CD4-positive, alpha-beta memory T cell (primary cell): ENCODE measurements at places on chromosomes 5 and 9.

DNA sequence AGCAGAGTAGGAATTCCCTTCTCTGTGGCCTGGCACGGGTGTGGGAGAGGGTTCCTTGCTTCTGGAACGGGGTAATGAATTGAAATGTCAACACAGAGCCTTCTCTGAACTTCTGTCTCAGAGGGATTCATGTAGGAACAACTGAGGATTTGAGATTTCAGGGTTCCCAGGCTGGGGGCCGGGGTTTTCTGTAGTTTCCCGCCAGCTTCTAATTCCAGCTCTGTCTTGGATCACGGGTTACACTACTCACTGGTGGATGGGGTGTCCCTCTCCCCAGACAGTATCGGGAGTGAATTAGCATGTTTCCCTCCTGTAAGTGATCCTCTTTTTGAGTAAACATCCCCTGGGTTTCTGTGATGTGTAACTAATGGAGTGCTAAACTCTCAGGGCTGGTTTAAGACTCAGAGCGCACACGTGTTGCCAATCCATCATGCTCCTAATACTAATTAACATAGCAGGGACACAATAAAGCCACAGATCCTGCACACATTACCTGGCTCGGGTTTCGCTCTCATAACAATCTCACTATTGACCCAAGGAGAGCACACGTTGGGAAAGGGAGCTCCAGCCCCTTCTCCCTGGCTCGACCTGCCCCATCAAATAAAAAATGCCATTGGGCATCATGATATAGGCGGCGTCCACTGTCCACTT is 18.1 kb upstream of the DMRT2 start:
- no peak for DNase-seq

- no peak for DNase-seq
Observed at GRCh38 chr5:635306-636055, 23.3 kb downstream of the CEP72 start.

- peak; percentile 83 for DNase-seq
Observed at GRCh38 chr5:34929720-34930461, 532 bp downstream of the DNAJC21 start.

DNA sequence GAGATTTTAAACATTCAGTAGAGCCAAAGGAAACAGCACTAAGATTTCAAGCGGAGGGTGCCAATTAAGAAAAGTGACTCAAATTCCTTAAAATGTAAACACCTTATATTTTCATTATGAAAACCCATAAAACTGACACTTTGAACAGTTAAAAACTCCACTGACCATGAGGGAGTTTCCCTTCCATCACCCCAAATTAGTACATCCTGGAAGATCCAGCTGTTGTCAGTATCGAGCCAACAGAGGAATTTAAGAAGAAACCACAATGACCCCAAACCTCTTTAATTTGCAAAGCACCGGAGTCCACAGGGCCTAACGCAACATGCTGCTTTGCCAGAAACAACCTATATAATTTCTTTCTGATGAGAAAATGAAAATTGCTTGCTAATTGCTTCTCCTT is 41.3 kb downstream of the ROR2 start:
- no peak for DNase-seq

GRCh38 chr9:78010445-78010844 is 21.2 kb downstream of the GNAQ start:
- no peak for DNase-seq

DNA sequence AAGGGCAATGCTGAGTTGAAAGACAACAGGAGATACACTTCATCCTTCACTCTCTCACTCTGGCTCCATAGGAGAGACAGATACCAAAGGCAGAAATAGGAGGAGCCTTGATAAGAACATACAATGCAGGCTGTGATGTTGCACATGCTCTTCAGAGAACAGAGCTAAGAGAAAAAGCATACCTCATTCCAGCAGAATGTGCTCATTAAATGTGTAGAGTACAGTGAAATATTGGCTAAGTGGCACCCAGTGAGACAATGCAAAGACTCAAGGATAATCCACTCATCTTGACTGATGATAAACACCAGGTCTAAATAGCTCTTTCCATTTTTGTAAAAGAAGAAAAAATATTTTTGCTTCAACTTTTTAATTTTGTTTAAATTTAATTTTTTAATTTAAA is 139.7 kb downstream of the OR2K2 start:
- no peak for DNase-seq

- DNase-seq = no peak
Observed at GRCh38 chr9:35911690-35912089, 2.4 kb downstream of the SPAAR start.

- no peak for DNase-seq
Observed at GRCh38 chr5:132012371-132013005, 1.0 kb upstream of the ACSL6 start.

- no peak for DNase-seq
Observed at GRCh38 chr9:38066914-38067858, 1.8 kb downstream of the SHB start.

GRCh38 chr5:174532455-174533453 is 191.6 kb upstream of the MSX2 start:
- no peak for DNase-seq

GRCh38 chr9:21443849-21444625 is 3.8 kb downstream of the IFNA1 start:
- DNase-seq = peak; percentile 66

DNA sequence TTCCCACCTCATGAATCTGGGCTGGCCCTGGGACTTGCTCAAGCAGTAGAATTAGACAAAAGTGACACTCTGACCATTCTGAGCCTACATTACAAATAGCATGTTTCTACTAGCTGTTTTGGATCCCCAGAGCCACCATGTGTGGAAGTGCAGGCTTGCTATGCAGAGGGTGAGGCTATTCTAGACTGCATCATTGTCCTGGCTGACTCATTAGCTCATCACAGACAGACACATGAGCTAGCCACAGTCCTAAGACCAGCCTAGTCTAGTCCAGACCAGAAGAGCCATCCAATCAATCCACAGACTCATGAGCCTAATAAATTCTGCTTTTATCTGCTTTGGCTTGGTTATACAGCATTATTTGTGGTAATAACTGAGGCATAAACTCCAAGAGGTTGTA is 351.9 kb downstream of the PRELID2 start:
- no peak for DNase-seq

DNA sequence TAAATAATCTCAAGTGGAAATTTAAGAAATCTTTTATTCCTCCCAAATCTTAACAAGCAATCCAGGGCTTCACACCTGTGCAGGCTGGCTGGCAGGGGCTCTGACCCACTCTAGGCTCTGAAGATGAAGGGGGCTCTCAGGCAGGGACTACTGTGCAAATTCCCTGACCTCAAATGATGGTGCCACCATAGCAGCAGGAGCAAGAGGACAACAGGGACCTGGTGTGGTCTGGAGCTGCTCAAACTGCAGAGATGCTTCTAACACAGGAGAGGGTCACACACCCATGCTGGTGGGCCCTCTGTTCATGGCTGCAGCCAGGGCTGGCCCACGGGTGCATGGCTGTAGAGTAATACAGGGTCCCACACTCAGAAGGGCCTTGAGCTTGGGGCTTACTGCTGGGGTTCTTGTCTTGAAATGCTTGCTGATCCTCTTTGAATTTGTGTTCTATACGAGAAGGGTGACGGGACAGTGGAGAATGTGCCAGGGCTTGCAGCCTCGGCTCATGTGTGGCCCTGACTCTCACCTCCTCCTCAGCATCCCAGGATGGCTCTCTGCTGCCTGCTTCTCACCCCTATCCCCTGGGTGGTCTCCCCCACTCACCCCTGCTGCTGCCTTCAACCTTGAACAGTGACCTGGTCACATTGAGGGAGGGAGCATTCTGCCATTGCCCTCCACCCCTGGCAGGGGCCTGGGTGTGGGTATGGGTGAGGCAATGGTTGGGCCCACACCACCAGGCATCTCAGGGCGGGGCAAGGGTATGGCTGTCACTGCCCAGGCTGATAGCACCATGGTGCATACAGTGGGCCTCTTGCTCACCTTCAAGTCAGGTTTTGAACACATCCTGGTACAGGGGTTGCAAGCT is 191.7 kb downstream of the FSTL4 start:
- no peak for DNase-seq

- no peak for DNase-seq
Observed at GRCh38 chr5:54882841-54883240, 102.6 kb downstream of the ESM1 start.

DNA sequence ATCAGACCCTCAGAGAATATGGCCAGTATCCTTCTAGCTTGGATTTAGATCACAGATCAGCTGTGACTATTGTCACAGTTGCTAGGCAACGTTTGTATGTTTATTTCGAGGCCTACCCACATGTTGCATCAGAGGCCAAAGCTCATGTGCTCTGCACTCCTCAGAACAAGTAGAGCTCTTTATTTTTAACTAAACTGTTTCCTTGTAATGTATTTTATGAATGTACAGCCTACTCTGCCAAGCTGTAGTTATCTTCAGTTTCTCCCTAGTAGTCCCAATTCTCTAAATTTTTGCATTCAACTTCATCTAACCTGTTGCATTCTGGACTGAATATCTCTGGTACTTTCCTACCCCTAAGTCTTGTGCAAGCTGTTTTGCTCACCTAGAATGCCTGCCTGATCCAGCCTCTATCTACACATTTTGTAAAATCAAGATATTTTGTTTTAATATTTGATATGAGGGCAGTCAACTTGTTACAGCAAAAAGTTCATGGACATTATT is 52.8 kb downstream of the CAST start:
- DNase-seq = peak; percentile 67

- DNase-seq = no peak
Observed at GRCh38 chr9:37954581-37954981, 50.7 kb upstream of the SLC25A51 start.

GRCh38 chr5:64958757-64959391 is 190.1 kb downstream of the CWC27 start:
- peak; percentile 8 for DNase-seq

DNA sequence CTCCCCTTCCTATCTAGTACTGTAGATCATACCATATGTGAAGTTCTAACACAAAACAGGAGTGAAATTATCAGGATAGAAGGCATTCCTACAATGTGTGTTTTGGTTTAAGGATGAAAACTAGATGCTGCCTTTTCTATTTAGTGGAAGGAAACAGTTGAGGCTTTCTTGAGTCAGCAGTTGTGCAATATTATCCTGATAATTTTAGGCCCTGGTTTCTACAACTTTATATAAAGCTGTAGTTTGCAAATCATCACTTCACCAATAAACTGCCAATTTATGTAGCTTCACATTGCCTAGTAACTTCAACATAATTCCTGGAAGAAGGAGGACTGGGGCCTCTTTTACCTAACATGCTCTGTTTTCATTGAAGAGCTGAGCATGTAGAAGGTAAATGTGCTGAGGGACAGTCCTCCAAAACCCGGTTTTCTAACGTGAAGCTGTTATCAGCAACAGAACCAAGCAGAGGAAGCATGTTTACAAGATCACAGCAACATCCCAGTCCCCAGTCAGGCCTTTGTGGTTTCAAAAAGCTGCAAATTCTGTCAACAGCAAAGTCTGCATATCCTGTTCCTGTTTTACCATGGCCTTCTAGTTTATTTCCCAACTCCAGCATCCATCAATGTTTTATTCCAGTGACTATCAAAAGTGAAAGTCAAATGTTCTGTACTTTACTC is 513.4 kb upstream of the MEF2C start:
- no peak for DNase-seq

DNA sequence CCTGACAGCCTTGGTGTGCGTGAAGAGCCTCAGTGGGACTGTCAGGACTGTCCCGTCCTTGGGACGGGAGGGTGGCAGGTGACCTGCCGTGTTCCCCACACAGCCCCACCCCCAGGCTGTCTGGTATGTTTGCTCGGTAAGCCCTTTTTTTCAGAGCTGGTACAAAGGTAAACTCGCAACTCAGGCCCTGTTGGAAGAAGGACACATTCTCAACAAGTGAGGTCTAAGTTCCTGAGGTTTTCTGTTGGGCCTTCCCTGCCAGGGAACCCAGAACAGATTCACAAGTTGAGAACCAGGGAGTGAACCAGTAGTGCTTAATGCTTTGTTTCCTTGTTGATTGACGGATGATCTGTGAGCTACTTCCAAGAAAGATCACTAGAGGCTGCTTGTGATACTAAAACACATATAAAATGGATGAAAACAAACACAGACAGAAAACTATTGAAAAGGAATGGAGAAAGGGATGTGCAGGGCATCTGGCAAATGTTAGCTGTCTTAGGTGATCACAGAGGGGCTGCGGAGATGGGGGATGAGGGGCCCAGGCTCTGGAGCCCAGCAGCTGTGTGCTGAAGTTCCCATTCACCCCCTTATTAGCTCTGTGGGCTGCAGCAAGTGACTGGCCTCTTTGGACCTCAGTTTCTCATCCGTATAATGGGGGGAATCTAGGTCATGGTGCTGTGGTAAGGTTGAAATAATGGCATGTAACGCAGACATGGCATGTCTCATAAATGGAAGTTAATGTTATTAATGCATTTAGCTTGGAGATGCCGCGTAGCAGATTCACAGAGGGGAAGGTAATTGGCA is 2.7 kb downstream of the NDST1 start:
- DNase-seq = no peak

- DNase-seq = no peak
Observed at GRCh38 chr5:444226-444625, 1.2 kb downstream of the EXOC3 start.

DNA sequence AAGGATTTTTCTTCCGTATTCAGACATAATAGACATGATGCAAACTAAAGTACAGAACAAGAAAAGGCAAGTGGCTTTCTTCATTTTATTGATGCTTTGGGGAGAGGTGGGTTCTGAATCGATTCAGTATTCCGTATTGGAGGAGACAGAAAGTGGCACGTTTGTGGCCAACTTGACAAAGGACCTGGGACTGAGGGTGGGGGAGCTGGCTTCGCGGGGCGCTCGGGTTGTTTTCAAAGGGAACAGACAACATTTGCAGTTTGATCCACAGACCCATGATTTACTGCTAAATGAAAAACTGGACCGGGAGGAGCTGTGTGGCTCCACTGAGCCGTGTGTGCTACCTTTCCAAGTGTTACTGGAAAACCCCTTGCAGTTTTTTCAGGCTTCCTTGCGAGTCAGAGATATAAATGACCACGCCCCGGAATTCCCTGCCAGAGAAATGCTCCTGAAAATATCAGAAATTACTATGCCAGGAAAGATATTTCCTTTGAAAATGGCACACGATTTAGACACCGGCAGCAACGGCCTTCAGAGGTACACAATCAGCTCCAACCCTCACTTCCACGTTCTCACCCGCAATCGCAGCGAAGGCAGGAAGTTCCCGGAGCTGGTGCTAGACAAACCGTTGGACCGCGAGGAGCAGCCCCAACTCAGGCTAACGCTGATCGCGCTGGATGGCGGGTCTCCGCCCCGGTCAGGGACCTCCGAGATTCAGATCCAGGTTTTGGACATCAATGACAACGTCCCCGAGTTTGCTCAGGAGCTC is 551 bp downstream of the PCDHB6 start:
- DNase-seq = no peak

GRCh38 chr9:69768101-69768500 is 8.3 kb upstream of the PTAR1 start:
- no peak for DNase-seq

GRCh38 chr5:137278476-137278875 is 220.7 kb downstream of the SPOCK1 start:
- DNase-seq = no peak

GRCh38 chr9:124665391-124666058 is 105.6 kb downstream of the NR6A1 start:
- no peak for DNase-seq
